ENCODE measurements at places on chromosomes 1 and 21.

- no peak for DNase-seq
Measured at GRCh38 chr1:2597441-2598328, 11.1 kb downstream of the PRXL2B start.

DNA sequence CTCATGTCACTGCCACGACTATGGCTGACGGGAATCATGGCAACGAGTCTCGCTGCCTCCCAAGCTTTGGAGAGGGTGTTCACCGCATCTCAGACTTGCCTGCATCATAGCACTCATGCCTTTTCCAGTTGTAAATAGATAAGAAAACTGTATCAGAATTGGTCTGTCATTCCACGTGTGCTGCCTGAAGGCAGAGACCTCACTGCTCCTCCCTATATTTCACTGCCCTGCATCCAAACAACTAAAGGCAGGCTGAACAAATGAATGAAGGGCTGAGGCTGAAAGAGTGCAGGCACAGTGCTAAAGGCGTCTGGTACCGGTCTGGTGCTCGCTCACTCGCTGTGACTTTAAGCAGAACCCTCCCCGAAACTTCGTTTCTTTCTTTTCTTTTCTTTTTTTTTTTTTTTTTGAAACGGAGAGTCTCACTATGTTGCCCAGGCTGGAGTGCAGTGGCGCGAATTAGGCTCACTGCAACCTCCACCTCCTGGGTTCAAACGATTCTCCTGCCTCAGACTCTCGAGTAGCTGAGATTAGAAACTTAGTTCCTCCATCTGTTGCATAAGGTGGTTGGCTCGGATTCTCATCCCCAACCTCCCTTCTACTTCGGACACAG lies 542 bp downstream of the EIF2B3 start:
- DNase-seq: no peak

- DNase-seq: no peak
Measured at GRCh38 chr1:116008656-116009390, 32.5 kb downstream of the SLC22A15 start.

GRCh38 chr21:40678681-40679284 lies 168.2 kb downstream of the DSCAM start:
- no peak for DNase-seq
